T-helper 2 cell treated with Interferon-gamma antibody and Interleukin-4, amounts not matched to agents 5 μg/mL and 100 μg/mL, for 36 hours (primary cell): ENCODE measurements at places on chromosomes 5 and 9.

- H3K27ac ChIP-seq = no peak overlapping the region
- H3K4me1 ChIP-seq = peaks cover 5% of the 10 kb centered on the region
- H3K27me3 ChIP-seq = no peaks in the 10 kb centered on the region
- H3K4me3 ChIP-seq = no peak overlapping the region
Measured at GRCh38 chr5:149916334-149917072, 28.1 kb downstream of the PDE6A start.

GRCh38 chr5:36200513-36200912, 41.2 kb downstream of the NADK2 start:
- no peak overlapping the region for H3K4me3 ChIP-seq
- H3K36me3 ChIP-seq = peaks cover 10% of the 10 kb centered on the region
- H3K27ac ChIP-seq = no peak overlapping the region
- no peaks in the 10 kb centered on the region for H3K27me3 ChIP-seq
- DNase-seq = no peak

DNA sequence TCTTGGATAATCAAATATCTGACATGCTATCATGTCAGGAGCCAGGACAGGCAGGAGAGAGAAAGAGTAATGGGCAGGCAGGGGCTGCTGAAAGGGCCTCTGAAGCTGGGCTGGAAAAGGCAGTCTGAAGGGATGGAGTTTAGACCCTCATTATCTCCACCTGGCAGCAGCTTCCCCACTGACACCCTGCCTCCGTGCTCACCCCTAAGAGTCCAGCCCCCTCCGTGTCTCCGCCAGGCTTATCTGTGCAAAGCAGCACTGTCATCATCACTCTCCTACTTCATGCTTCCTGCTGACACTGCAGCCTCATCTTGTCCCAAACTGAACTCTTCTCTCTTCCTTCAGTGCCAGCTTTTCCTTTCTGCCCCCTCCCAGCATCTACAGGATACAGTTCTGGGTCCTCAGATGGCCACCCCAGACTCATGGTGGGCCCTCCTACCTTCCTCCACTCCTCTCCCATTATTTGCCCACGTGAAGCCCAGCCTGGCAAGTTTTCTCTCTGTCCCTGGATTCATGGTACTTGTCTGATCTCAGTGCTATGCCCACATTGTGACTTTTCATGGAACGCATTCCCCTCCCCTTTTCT, 70.9 kb upstream of the KLF9 start:
- no peaks in the 10 kb centered on the region for H3K27me3 ChIP-seq
- no peak overlapping the region for H3K27ac ChIP-seq
- H3K36me3 ChIP-seq = no peaks in the 10 kb centered on the region

GRCh38 chr9:123757960-123758359, 172.0 kb downstream of the DENND1A start:
- H3K36me3 ChIP-seq = no peaks in the 10 kb centered on the region
- H3K4me3 ChIP-seq = no peak overlapping the region
- no peaks in the 10 kb centered on the region for H3K27me3 ChIP-seq

DNA sequence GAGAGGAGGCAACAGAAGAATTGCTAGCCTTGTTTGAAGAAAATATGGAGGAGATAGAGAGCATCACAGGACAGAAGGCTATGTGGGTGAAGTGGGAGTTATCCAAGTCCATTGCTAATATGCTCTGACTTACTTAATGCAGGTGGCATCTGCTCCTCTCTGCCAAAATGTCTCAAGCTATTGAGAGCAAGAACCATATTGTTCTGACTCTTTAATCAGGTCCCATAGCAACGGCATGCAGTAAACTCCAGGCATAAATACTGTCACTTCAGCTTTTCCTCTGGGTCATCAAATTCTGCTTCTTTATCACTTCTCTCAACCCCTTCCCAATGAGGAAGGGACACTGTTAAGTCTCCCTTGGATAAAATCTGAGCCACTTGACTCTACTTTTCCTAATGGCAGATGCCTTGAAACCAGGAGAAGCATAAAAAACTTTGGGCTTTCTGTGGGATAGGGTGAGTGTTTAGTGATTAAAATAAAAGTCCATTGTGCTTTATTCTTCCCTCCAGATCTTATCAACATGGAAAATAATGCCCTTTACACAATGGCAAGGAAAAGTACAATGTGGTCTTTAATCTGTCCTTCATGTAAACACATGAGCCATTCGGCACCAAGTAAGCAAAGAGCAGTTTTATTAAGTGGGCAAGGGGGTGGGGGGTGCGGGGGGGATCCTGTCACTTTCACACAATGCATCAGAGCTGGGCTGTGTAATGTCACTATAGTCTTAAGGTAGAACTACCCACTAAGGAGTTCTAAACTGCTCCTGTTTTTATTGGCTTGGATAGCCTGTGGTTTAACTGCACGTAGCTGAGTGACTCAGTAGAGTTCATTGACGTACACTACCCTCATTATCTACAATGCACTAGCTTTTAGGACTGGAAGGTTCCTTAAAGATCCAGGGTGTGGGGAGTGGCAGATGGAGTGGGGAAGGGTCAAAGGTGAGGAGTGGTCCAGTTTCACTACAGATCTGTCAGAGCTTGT, 71.0 kb upstream of the TARS1 start:
- H3K4me3 ChIP-seq = no peak overlapping the region
- DNase-seq = no peak
- H3K36me3 ChIP-seq = no peaks in the 10 kb centered on the region

GRCh38 chr9:70256123-70256551, 2.6 kb upstream of the SMC5 start:
- peaks cover 23% of the 10 kb centered on the region for H3K4me1 ChIP-seq
- H3K27me3 ChIP-seq = peaks cover 7% of the 10 kb centered on the region
- no peak for DNase-seq

GRCh38 chr5:97600486-97600885, 417.4 kb upstream of the RIOK2 start:
- H3K4me1 ChIP-seq = no peaks in the 10 kb centered on the region
- H3K4me3 ChIP-seq = no peak overlapping the region
- no peaks in the 10 kb centered on the region for H3K27me3 ChIP-seq
- DNase-seq = no peak
- H3K27ac ChIP-seq = no peak overlapping the region

GRCh38 chr5:71751422-71751821, 32.3 kb downstream of the CARTPT start:
- no peak overlapping the region for H3K4me3 ChIP-seq
- H3K4me1 ChIP-seq = peaks cover 2% of the 10 kb centered on the region
- DNase-seq = no peak
- no peaks in the 10 kb centered on the region for H3K36me3 ChIP-seq

DNA sequence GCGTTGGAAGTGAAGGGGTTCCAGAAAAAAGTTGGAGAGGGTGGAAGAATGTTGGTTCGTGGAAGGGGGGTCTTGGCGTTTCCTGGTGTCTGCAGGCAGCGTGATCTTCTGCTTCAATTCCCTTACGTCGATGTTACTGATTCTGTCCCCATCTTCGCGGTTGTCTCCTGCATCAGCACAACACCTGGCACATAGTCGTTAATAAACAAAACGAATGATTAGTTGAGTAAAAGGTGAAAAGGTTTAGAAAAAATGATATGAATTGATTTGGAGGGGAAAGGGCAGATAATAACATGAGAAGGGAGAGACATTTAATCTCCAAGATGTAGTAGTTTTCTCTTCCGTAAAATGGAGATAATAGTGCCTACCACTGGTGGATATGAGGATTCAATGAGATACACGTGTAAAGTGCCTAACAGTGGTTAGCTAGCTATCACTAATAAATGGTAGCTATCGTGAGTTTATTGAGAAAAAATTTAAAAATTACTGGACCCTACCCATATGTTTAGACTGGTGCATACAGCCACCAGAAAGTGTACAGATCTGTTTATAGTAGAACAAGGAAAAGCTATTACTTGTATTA, 556 bp downstream of the MTREX start:
- no peak overlapping the region for H3K4me3 ChIP-seq
- H3K27ac ChIP-seq = no peak overlapping the region
- peaks cover 17% of the 10 kb centered on the region for H3K4me1 ChIP-seq
- DNase-seq = no peak

- peaks cover 23% of the 10 kb centered on the region for H3K36me3 ChIP-seq
- H3K27me3 ChIP-seq = no peaks in the 10 kb centered on the region
- no peak within 1 kb of the TSS for H3K4me3 ChIP-seq
Measured at GRCh38 chr5:33984671-33985124, at the start of gene SLC45A2. Gene SLC45A2, minus strand, starts transcription at chr5:33984693. Its CDS starts 110 bp downstream, at chr5:33984583.

GRCh38 chr5:92778261-92778660, 802.8 kb downstream of the NR2F1-AS1 start:
- no peaks in the 10 kb centered on the region for H3K4me1 ChIP-seq
- H3K4me3 ChIP-seq = no peak overlapping the region
- no peaks in the 10 kb centered on the region for H3K27me3 ChIP-seq

GRCh38 chr9:136644343-136644592, 18.4 kb upstream of the EGFL7 start:
- peaks cover 30% of the 10 kb centered on the region for H3K27me3 ChIP-seq
- no peak for DNase-seq
- H3K27ac ChIP-seq = no peak overlapping the region
- H3K36me3 ChIP-seq = no peaks in the 10 kb centered on the region
- H3K4me1 ChIP-seq = no peaks in the 10 kb centered on the region

GRCh38 chr9:79651251-79651795, 79.6 kb downstream of the TLE4 start:
- H3K27me3 ChIP-seq = no peaks in the 10 kb centered on the region
- H3K4me1 ChIP-seq = peaks cover 2% of the 10 kb centered on the region
- H3K36me3 ChIP-seq = peaks cover 12% of the 10 kb centered on the region

DNA sequence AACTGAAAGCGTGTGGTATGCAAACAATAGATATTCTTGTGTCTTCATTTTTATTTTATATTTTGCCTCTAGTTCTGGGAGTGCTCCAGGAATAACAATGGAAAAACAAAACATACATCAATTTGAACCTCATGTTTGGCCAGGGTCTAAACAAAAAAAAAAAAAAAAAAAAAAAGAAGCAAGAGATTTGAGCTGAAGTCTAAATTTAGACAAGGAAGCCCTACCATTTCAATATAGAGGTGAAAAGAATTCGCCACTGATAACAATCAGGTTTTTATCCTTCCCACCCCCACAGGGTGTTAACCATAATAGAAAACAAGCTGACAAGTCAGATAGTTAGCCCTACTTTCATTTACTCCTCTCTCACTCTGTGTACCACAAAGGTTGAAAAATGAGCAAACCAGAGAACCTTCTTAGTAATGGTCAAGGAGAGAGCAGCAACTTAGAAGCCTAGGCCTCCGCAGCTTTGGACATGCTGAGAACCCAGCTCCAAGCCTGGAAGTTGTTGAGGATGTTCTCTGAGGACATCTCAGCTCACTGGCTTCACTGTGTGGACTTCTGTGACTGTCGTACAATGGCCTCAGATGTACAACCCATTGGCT, 118.2 kb upstream of the HMHB1 start:
- H3K4me1 ChIP-seq = peaks cover 40% of the 10 kb centered on the region
- peak overlapping the region; percentile 74 for H3K27ac ChIP-seq
- peak overlapping the region; percentile 54 for H3K4me3 ChIP-seq
- H3K27me3 ChIP-seq = no peaks in the 10 kb centered on the region
- peak; percentile 45 for DNase-seq

GRCh38 chr5:161547406-161547737, 847 bp upstream of the GABRB2 start:
- peaks cover 16% of the 10 kb centered on the region for H3K4me1 ChIP-seq
- H3K27ac ChIP-seq = no peak overlapping the region
- H3K4me3 ChIP-seq = peak overlapping the region; percentile 51
- DNase-seq = no peak
- peaks cover 2% of the 10 kb centered on the region for H3K36me3 ChIP-seq

DNA sequence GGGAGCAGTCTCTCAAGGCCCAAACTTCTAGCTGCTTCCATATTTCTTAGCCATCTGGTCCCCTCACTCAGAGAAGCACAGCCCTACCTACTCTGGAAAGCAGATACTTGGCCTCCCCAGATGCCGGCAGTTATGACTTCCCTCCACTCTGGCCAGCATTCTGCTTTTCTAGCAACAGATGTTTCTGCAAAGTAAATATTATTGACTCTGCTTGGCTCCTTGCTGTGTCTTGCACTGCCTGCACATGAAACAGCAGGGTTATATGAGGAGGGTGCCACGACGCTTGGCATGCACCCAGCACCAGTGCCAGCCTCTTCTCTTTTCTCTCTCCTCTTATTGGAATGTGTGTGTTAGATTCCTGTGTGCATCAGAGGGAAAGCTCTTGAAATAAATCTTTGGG, 99.7 kb downstream of the ARHGAP26 start:
- H3K27me3 ChIP-seq = no peaks in the 10 kb centered on the region
- no peak overlapping the region for H3K27ac ChIP-seq
- no peak overlapping the region for H3K4me3 ChIP-seq
- no peak for DNase-seq

GRCh38 chr9:20726144-20726543, 42.1 kb downstream of the FOCAD start:
- H3K4me3 ChIP-seq = peak overlapping the region; percentile 50
- no peaks in the 10 kb centered on the region for H3K27me3 ChIP-seq
- H3K36me3 ChIP-seq = peaks cover 16% of the 10 kb centered on the region
- H3K27ac ChIP-seq = no peak overlapping the region
- no peak for DNase-seq

- peak overlapping the region; percentile 94 for H3K27ac ChIP-seq
- H3K36me3 ChIP-seq = peaks cover 16% of the 10 kb centered on the region
- H3K4me3 ChIP-seq = peak overlapping the region; percentile 85
- H3K27me3 ChIP-seq = no peaks in the 10 kb centered on the region
Measured at GRCh38 chr9:91163773-91164471, 197.8 kb downstream of the AUH start.

GRCh38 chr5:14487897-14488570, 93.6 kb upstream of the OTULINL start:
- no peak overlapping the region for H3K4me3 ChIP-seq
- no peaks in the 10 kb centered on the region for H3K27me3 ChIP-seq
- H3K4me1 ChIP-seq = peaks cover 4% of the 10 kb centered on the region
- no peak for DNase-seq
- peaks cover 6% of the 10 kb centered on the region for H3K36me3 ChIP-seq
- H3K27ac ChIP-seq = no peak overlapping the region

GRCh38 chr9:78769690-78770089, 472.8 kb downstream of the PSAT1 start:
- H3K27ac ChIP-seq = no peak overlapping the region
- no peak for DNase-seq
- no peaks in the 10 kb centered on the region for H3K36me3 ChIP-seq
- no peak overlapping the region for H3K4me3 ChIP-seq
- H3K27me3 ChIP-seq = no peaks in the 10 kb centered on the region

- H3K27me3 ChIP-seq = no peaks in the 10 kb centered on the region
- no peak overlapping the region for H3K4me3 ChIP-seq
- no peak for DNase-seq
- H3K27ac ChIP-seq = no peak overlapping the region
Measured at GRCh38 chr5:98791001-98791519, 17.6 kb downstream of the RGMB start.

DNA sequence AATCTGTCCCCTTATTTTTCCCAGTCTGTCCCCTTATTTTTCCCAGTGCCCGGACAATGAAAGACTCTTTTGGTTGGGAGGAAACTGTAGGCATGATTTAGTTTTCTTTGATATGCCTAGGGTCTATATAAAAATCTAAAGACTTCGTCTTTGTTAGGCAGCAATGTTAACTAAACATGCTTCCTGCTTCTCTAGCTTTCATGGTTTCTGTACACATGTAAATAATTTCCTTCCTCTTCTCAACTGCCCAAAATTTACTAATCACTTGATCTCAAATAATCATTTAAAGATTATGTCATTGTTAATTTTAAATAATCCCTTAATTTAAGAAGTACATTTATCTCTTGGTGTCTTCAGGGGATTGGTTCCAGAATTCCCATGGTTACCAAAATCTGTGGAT, 47.8 kb upstream of the RAPGEF6 start:
- H3K4me1 ChIP-seq = peaks cover 5% of the 10 kb centered on the region
- H3K27ac ChIP-seq = no peak overlapping the region
- peaks cover 32% of the 10 kb centered on the region for H3K36me3 ChIP-seq
- H3K4me3 ChIP-seq = no peak overlapping the region
- DNase-seq = no peak
